ENCODE measurements at places on chromosomes 5 and 9.

DNA sequence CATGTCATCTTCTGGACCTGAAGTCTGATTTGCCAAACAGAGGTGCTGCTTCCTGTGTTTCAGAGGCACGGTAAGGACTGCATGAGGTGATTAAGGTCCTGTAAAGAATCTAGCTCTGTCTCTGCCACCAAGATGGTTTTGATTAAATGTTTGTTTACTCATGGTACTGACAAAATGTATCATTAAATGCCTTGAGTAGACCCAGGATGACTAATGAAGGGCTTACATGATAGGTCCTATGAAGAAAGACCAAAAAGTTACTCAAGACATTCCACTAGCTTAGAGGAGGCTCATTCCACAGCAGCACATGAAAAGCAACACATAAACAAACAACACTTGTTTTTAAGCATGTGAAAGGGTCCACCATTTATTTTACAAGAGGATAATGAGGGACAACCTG, 100.9 kb downstream of the BOD1 start:
- DNase-seq: no peak

GRCh38 chr5:150651382-150651781, 9.7 kb upstream of the MYOZ3 start:
- no peak for DNase-seq

DNA sequence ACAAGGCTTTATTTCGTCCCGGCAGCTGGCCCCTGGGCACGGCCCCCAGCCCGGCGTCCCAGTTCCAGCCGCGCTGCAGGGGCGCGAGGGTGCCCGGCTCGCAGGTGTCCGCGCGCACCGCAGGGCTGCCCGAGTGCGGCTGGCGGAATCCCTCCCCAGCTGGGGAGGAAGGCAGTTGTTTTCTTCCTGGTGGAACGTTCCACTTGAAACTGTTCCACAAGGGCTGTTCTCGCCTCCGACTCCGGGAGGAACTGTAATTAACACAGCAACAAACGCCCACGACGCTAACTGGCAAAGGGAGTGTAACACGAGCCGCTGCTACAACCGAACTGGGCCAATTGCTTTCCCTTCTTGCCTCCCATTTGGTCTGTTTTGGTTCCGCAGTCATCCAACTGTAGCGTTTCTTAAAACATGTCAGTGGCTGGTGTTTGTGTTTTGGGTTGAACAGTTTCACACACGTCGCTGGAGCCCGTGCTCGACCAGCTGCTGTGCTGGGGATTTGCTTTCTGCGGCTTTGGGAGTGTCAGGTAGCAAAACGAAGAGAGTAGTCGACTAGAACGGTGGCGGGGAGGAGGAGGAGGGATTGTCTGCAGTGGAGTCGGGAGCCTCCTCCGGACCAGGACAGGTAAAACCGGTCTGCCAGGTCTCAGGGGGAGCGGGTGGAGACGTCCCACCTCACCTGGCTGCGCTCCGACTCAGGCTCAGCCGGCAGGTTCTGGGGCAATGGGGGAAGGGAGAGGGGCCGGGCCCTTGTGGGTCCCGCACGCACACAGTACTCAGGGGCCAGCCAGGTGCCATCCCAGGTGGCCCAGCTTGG, 131.6 kb upstream of the NIPBL start:
- peak; percentile 84 for DNase-seq

- no peak for DNase-seq
These were observed 483 bp upstream of the PLPP6 start for GRCh38 chr9:4661611-4662010.

DNA sequence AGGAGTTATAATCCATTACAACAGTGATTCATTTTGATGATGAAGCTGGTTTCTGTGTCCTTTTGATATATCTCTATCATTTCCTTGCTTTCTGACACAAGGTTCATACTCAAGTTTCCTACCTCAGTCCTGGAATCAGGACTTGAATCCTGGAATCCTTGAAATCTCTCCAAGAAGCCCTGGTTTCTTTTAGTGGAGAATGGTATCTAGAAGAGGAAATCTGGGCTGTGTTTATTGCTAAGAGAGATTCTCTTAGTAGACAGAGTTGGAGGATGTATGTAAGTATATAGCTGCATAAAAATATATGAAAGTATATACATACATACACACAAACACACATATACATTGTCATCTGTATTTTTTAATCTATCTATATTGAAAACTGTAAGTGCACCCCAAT, 114.4 kb downstream of the GCNT1 start:
- DNase-seq: no peak

- DNase-seq: no peak
These were observed 526.5 kb downstream of the KIF4B start for GRCh38 chr5:155540000-155540595.

- peak; percentile 33 for DNase-seq
These were observed 27.0 kb downstream of the GRIN3A start for GRCh38 chr9:101711330-101711941.

GRCh38 chr9:2559192-2560152, 62.1 kb upstream of the VLDLR start:
- no peak for DNase-seq

GRCh38 chr5:143126174-143127019, 277.1 kb downstream of the NR3C1 start:
- DNase-seq: no peak

- DNase-seq: peak; percentile 51
These were observed 4.6 kb downstream of the SIT1 start for GRCh38 chr9:35646153-35646532.

GRCh38 chr9:22809371-22809770, 362.7 kb downstream of the DMRTA1 start:
- no peak for DNase-seq

DNA sequence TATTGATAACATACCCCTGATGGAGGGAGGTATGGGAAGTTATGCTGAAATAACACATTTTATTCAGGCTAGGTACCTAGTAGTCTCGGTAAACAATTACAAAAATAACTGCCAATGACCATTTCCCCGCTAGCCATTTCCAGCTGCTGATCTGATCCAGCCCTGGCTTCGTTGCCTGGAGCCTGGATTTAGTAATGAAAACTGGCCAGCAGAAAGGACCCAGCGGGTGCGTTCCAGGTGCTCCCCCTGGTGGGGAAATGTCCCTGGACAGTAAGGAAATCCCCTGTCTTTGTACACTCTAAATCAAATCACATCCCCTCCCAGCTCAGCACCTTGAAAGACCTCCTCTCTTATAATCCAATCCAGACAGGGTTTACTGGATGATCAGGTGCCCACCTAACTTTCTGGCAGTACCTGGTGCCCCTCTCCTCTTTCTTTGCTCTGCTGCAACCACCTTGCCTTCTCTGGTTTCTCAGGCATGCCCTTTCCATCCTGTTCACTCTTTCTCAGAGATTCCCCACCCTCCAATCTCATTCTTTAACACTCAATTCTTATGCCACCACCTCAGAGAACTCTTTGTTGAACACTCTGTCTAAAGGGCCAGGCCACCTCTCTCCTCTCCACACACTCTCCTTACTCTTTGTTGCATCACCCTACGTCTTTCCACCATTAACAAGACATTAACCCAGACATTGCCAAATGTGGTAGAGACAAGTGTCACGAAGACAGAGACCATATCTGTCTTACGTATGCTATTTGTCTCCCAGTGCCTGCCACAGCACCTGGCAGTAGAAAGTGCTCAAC, 50.1 kb upstream of the SMAD5 start:
- peak; percentile 67 for DNase-seq

GRCh38 chr5:37915097-37915736, 75.4 kb upstream of the GDNF start:
- no peak for DNase-seq

GRCh38 chr5:150624334-150625163, 15.9 kb upstream of the SYNPO start:
- no peak for DNase-seq

DNA sequence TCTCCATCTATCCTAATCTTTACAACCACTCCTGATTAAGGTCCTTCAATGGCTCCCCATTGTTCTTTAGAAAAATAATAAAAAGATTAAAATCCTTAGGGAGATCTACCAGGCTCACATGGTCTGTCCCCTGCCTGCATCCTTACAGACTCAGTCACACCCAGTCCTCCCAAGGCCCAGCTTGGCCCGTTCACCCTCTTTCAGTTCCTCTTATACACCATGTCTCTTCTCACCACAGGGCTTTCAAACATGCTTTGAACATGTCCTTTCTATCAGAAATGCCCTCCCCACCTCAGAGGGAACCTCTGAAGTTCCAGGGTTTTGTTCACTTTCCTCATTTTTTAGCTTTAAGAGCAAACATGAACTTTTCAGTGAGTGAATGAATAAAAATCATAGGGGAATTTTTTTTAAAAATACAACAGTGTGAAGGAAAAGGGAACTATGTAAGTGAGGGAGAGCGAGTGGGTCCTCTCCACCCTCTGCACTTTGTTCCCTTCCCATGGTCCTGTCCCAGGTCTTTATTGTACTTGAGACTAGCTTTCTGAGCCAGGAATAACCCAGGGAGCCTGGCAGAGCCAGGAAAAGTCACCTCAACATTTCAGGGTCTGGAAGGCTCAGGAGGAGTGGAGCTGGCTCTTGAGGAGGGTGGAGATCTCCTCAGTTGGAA, 55.3 kb downstream of the TRPC7 start:
- DNase-seq: no peak

DNA sequence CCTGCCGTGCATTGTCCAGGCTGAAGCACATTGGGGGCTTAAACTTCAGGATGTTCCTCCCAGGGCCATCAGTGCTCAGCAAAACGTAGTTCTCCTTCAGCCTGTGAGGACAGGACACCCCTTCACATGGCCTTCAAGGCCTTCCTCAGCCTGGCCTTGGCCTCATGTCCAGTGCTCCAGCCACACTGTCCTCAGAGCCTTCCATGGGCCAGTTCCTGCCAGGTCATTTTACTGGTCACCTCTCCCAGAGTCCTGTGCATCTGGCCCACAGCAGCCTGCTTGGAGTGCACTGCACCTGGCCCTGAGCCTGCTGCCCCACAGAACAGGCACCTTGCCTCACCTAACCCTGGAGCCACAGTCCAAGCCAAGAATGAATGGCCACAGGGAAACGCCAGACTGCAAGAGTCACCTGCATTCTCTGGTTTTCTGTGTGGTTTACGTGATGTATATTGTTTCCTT, 8.7 kb downstream of the HNRNPAB start:
- no peak for DNase-seq

GRCh38 chr5:141437221-141437620, 6.9 kb downstream of the PCDHGA12 start:
- no peak for DNase-seq

DNA sequence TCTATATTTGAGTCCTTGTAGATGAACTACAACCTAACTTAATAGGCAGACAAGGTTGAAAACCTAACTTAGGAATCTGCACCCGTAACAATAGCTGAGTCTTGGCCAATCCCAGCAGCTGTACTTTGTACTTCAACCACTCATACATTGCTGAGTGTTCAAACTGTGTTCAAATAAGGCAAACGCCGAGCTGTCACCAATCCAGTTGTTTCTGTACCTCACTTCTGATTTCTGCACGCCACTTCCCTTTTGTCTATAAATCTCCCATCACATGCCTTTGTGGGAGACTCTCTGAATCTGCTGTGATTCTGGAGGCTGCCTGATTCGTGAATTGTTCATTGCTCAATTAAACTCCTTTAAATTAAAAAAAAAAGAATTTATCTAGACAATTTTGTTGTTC, 167.8 kb upstream of the TUT7 start:
- no peak for DNase-seq

- DNase-seq: no peak
These were observed 122.2 kb upstream of the ACOT12 start for GRCh38 chr5:81516091-81516490.

- no peak for DNase-seq
These were observed 37.1 kb upstream of the OLFM1 start for GRCh38 chr9:135050072-135050990.

GRCh38 chr5:119347991-119348390, 7.8 kb upstream of the TNFAIP8 start:
- DNase-seq: no peak

GRCh38 chr5:61910771-61911170, 395.2 kb upstream of the KIF2A start:
- no peak for DNase-seq

DNA sequence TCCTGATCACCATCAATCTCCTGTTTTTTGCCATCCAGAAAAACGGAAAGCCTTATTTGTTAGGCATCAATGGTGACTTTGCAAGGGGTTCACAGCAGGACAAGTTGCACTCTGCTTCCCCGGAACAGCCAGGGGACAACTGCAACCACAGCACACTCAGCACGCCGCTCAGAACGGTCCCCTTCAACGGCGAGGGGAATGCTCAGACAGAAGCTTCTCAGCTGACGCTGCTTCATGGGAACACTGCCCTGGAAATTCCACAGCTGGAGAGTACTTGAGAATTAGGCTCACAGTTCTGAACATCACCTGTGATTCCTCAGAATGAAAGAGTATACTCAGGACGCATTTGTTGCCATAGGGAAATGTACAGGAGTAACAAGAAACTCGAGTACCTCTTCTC, 40.1 kb upstream of the PLPP6 start:
- DNase-seq: no peak

DNA sequence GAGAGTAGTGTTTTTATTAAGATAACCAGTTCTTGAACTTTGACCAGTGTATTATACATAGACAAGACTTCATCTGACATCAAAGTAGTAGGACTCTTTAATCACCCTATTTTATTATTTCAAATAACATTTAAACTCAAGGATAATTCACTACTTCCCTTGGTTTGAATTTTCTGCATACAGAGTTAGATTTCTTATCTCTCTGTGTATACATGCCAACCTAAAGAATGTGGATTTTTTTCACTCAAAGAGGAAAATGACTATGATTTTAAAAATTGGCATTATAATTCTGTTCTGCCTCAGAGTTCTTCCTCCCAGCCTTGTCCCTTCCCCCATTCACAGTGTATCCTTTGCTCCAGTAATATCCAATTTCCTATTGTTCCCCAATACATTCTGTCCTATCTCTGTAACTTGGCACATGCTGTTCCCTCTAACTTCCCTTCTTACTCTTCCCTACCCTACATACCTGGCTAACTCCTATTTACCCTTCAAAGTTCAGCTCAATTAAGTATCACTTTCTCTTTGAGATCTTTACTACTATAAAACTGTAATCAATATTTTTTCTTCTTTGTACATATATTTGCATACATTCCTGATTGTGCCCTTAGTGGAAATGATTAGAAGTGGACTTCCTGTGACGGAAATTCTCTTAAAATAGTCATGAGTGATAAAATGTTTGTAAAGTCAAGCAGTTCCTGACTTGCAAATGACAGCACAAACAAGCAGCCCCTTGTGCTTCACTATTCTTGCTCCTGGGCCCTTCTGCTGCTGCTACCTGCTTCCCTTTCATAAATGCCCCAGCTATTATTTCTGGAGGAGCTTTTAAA, 38.1 kb upstream of the DENND4C start:
- DNase-seq: no peak

DNA sequence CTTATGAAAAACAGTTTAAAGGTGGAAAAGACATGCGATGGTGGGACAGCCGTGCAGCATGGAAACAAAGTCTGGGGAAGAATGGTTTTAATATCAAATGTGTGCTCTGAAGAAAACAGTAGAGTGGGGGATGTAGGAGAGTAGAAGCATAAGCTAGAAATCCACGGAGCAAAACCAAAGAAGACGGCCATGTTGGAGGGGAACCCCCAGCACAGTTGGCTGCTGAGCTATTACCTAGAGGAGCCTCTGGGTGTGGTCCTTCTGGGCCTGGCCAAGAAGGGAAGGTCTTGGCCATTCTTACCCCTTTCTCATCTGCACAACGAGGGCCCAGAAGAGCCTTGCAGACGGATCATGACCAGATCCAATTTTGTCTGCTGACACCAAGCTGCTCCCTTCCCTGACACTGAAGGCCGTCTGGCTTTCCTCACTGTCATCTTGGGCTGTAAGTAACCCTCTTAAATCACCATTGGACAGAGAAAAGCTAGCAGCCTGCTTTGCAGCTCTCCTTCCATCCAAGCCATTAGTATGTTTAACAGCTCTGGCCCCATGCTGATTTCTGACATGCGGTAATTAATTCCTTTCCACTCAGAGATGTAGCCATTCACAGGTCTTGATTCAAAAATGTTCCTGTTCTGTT, 189.5 kb downstream of the SEC61B start:
- DNase-seq: no peak

GRCh38 chr5:28286566-28286965, 1248.2 kb upstream of the CDH9 start:
- DNase-seq: no peak

Data from suppressor macrophage (primary cell).